ENCODE measurements at places on chromosomes 1 and 21.
A peak's percentile ranks its signal among the peaks of the same experiment; 100 is the strongest.

GRCh38 chr1:4506591-4506990 is 147.8 kb upstream of the AJAP1 start:
- DNase-seq = no peak

GRCh38 chr1:94873520-94874351 is 53.2 kb downstream of the CNN3 start:
- peak; percentile 85 for DNase-seq

DNA sequence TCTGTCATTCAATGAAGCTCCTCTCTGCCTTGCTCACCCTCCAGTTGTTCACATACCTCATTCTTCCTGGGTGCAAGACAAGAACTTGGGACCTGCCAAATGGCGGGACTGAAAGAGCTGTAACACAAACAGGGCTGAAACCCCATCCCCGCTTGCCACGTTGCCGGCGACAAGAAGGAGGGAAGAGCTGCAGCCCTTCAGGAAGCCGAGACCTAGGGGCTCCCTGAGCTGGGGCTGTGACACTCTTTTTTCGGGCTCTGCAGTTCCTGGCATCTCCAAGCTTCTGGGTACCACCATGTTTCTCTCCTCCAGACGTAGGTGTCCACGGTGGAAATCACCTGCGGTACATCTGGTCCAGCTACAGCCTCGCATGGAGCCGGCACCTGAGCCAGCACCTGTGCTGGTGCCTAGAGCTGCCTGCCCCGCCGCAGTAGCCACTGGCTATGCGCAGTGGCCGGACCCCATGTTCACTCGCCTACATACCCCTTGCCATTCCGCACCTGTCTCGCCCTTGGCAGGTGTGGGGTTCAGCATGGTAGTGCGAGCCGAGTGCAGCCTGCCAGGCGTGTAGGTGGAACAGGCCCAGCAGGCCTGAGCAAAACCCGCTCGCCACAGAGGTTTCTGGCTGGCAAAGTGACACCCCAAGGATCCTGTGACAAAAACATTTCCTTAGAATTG is 367.0 kb upstream of the NEGR1 start:
- no peak for DNase-seq

GRCh38 chr1:94937820-94938219 is 10.9 kb upstream of the CNN3 start:
- DNase-seq = no peak

GRCh38 chr1:87833166-87833565 is 504.5 kb downstream of the LMO4 start:
- peak; percentile 34 for DNase-seq

DNA sequence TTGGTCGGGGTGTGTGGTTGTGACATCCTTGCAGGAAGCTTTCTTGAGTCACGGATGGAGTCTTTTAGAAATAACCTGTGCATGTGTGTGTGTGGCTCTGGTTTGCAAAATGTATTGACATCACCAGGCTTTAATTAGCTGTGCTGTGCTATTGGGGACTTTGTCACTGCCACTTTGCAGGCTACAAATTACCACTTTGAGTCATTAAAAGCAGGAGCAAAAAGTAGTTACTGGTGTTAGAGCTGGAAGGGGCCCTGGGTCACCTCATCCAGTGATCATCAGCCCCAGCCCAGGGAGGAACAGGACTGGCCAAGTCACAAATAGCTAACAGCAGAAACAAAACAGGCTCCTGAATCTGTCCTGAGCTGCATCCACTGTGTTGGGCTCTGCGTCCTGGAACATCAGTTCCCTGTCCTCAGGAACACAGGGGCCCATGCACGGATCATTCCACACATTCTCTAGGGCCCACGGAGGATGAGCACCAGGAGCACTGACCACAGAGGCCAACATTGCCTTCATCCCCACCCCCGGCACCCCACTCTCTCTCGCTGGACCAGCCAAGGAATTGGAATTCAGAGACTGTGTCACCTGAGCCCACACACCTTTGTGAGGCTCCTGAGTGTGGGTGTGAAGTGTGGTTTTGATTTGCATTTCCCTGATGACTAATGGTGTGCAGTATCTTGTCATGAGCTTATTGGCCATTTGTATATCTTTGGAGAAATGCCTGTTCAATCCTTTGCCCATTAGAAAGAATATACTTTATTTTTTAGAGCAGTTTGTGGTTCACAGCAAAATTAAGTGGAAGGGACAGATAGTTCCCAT is 280.1 kb upstream of the C1orf174 start:
- no peak for DNase-seq

DNA sequence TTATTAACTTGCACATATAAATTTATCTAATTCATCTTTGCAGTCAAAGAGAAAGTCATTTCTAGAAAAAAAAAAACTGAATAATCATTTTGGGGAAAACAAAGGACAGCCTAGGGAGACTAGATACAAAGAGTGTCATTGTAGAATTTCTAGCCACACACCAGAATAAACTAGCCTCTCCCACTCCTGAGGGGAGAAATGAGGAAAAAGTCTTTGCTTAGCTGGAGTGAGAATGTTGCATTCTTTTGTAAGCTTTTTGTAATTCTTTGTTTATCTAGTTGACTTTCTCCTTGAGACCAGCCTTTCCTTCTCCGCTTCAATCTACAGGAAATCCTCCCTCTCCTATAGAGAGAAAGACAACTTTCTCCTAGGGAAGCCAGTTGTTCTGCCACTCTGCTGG is 15.9 kb upstream of the CGN start:
- no peak for DNase-seq

DNA sequence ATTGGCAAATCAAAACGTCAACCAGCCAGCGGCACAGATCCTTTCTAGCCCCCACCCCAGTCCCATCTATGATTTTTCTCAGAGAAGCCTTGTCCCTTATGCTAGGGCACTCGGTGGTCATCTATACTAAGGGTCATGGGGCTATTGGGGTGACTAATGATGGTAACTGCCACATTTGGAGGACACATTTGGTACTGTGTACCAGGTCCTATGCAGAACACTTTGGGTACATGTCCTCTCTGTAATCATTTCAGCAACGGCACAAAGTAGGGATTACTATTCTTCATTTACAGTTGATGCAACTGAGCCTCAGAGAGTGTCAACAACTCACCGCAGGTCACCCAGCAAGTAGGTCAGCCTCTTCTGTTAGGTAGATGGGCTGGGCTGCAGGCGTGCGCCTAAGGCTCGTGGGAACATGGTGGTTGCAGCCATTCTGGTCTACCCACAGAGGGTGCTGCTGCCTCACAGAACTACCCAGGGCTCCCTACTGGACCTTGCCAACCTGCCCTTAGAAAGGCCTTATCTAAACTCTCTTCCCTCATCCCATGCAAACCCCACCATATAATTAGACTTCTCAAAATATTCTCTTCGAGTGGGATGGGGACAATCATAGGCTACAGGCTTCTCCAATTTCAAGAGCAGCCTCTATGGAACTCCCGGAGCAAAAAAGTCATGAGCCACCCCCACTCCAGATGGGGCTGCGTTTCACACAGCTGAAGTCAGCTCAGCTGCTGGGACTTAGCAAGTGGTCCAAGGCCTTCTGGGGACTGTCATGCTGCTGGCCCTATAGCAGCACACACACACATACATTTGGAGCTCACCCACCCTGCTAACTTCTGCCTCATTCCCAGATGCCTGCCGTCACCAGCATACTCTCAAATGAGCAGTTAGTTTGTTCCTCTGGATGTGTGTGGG is 5.8 kb upstream of the SDHB start:
- DNase-seq = peak; percentile 83

- DNase-seq = peak; percentile 81
Observed at GRCh38 chr1:154956544-154956941, 644 bp upstream of the PBXIP1 start.

DNA sequence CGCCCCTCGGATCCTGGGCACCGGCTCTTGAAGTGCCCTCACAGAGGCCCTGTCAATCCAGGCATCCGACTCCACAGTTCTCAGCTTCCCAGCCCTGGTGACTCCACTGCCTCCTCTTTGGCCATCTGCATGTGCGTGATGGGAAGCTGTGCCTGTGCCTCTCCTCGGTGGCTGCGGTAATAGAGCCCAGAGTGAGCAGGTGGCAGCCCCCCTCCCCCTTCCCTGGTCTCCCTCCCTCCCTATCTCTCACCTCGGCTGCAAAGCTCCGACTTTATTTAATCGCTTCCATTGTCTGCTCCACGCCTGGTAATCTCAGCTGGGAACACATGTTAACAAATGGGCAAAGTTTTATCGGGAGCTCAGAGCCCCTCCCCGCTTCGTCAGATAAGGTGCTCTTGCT is 91.9 kb downstream of the IGSF21 start:
- DNase-seq = no peak

- no peak for DNase-seq
Observed at GRCh38 chr1:221858818-221859611, 117.1 kb upstream of the DUSP10 start.

DNA sequence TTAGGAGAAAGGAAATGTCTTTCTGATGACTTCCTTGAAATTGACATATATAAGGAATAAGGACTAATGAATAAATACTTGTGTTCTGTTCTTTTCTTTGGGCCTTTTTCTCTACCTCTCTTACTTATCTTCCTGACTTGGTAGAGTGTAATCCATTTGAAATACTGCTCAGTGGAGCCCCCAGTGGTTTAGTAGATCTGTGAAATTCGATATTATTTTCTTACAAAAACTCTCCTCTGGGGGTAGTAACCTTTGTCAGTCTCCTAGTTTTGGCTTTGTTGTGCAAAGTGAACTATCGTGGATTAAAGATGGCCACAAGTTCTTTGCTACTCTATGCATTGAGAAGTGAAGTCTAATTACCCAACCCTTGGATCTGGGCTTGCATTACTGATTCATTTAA is 48.8 kb downstream of the DUSP10 start:
- DNase-seq = no peak

- no peak for DNase-seq
Observed at GRCh38 chr1:233675446-233675845, 61.5 kb downstream of the KCNK1 start.

DNA sequence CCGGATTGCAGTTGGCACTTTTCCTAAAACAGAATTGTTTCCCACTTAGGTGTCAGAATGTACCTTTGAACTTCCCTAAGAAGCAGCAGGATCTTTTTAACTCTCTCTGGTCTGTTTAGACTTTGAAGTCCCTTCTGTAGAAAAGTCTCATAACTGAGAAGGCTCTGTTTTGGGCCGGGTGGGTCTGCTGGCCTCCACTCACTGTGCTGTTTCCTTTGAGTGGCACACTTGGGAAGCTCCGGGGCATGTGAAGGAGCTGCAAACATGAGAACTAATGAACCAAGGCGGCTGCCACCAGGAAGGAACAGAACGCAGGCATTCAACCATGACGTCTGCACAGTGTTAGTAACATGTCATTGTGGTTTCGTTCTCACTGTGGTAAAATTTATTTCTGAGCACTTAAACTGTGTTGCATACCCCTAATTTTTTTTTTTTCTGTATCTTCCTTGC is 19.5 kb upstream of the NCMAP start:
- no peak for DNase-seq

DNA sequence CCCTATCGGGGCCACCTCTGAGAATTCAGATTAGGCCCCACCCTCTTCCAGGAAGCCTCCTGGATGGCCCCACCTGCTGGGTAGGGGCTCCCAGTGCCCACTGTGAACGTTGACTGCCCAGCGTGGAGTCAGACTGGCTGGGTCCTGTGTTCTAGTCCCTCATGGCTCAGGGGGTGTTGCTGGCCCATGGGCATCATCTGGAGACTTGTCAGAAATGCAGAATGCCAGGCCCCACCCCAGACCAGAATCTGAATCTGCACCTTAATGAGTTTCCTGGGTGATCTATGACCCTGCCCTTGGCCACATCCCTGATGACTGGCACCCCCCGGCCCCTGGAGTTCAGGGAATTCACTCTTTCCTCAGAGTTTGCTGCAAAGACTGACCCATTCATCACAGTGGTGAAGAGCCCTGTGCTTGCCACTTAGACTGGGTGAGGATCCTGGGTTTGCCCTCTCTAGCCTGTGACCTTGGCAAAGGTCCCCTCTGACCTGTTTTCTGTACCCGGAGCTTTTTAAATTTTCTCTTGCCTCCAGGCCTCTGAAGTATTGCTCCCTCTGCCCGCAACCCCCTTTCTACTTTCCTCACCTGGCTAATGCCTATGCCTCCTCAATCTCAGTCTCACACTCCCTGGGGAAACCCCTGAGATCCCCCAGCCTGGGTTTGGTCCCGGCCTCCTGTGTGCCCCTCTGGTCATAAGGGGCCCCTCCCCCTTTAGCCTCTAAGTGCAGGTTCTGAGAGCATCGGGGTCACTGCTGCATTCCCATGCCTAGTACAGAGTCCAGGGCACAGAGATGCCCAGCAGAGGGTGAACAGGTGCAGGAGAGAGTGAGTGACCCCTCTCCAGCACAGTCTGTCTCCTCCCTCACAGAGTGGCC is 184.2 kb downstream of the MATN1 start:
- DNase-seq = no peak

- DNase-seq = no peak
Observed at GRCh38 chr1:7943251-7943650, 2.6 kb upstream of the TNFRSF9 start.

GRCh38 chr1:5798151-5798730 is 194.0 kb downstream of the NPHP4 start:
- no peak for DNase-seq

GRCh38 chr1:204714861-204715511 is 29.4 kb upstream of the LRRN2 start:
- no peak for DNase-seq

GRCh38 chr1:225907341-225907740 is 16.7 kb downstream of the PYCR2 start:
- DNase-seq = no peak

DNA sequence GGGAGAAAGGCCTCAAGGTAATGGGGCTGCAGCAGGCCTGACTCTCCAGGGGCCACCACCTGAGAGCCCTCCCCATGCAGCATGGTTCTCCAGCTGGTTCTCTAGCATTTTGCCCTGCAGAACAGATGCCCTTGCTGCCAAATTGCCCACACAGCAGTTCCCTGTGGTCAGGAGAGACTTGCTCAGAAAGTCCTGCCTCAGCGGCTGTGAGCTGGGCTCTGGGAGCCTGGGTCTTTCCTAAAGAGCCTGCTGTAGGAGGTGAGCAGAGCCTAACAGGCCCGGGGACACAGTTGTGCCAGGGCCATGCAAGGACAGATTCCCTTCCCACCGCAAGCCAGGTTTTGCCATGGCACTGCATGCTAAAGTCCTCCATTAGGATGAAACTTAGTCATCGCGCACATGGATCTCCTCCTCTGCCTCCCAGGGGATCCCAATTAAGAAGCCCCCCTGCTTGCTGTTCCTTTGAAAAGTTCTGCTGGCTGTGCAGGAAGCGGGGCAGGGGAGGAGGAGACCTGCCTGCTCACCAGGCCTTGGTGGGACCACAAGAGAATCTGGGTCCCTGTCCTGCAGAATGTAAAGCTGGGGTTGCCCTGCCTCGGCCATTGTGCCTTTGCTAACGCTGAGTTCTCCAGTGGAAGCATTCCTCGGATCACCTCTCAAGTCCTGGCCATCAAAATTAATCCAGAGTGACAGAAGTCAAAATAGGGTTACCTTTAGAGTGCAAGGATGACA is 21.4 kb downstream of the TEX35 start:
- no peak for DNase-seq

GRCh38 chr1:167790117-167790516 is 68.3 kb downstream of the MPZL1 start:
- no peak for DNase-seq

DNA sequence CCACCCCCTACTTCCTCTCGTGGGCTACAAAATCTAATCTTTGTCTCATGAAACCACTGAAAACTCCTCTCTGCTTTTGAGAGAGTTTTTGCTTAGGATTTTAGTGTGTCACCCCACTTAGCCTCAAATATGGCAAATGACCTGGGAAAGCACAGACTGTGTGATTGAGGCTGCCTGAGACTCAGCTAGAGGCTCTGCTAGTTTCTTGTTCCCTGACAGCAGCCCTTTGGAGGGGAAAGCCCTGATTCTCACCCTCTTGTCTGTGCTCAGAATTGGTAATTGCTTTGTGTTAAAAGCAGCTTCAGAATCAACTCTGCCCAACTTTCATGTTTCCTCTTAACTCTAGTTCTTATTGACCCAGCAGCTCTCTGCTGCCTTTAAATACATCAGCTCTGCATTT is 85.6 kb upstream of the ZP4 start:
- DNase-seq = no peak

Data from muscle of back (tissue), 13 donors.